ENCODE measurements at places on chromosomes 4 and X.

DNA sequence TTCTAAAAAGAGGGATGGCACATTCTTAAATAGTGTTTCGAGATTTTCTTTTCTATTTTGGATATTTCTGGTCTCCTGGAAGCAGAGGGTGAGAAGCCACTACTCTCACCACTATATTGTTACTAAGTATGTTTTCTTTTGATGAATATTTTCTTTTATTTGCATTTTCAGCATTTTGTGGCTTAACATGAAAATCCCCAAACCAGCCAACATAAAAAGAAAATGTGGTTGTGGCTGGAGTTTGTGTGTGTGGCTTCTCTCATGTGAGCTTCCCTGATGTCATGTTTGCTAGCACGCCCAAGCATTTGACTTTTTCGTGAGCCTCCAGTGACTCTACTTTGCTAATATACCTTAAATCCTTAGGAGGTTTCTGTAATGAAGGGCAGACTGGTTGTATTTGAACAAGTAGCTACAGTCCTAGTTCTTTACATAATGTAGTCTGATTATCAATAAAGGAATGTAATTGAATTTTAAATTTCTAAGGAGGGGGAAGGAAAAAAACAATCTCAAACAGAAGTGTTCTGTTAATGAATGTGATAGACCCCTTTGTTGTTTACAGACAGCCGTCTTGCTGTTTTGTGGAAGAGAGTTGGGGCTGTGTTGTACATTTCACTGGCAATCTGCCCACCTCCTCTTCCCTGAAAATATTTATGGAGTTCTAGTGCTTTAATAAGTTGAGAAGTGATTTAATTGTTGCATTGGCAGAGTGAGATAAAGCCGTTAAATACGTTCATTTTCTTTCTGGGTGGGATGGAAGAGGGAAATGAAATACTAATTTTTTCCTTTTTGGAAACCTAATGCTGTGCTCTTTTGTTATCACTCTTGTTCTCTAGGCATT lies 114.6 kb downstream of the ARHGAP10 start:
- DNase-seq: no peak

GRCh38 chr4:173046818-173047217 lies 121.8 kb upstream of the GALNT7 start:
- DNase-seq: no peak

DNA sequence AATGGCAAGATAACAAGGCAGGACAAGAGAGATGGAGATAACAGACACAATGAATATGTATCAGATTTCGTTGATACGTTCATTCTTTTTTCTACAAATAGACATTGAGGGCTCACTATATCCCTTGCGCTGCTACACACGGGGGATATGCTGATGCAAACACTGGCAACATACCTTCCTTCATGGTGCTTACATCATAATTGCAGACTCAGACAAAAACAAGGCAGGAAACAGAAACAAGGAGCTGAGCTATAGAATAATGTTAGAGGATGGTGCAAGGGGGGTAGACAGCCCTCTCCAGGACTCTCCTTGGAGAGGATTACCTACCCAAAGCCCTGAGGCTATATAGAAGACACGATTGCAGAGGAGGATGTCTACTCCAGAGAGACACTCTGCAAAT lies 1069.5 kb downstream of the DMD start:
- no peak for DNase-seq

DNA sequence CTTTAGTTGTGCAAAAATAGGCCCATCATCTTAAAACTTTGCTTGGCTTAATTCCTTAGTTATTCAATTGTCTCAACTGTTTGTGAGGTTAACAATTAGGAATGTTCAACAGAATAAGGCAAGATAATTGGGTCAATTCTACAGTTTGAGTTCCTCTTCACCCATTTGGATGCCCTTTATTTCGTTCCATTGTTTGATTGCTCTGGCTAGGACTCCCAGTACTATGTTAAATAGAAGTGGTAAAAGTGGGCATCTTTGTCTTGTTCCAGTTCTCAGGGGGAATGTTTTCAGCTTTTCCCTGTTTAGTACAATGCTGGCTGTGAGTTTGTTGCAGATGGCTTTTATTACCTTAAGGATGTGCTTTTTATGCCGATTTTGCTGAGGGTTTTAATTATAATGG lies 761.5 kb upstream of the GRIA3 start:
- DNase-seq: no peak

- no peak for DNase-seq
These were observed 27.8 kb upstream of the FGFBP2 start for GRCh38 chr4:15990570-15991285.

- DNase-seq: no peak
These were observed 701 bp upstream of the BCOR start for GRCh38 chrX:40098264-40099054.

- DNase-seq: no peak
These were observed 1.3 kb downstream of the SHOX start for GRCh38 chrX:631802-632365.

- no peak for DNase-seq
These were observed 79.8 kb downstream of the SPANXN3 start for GRCh38 chrX:143437439-143437838.

DNA sequence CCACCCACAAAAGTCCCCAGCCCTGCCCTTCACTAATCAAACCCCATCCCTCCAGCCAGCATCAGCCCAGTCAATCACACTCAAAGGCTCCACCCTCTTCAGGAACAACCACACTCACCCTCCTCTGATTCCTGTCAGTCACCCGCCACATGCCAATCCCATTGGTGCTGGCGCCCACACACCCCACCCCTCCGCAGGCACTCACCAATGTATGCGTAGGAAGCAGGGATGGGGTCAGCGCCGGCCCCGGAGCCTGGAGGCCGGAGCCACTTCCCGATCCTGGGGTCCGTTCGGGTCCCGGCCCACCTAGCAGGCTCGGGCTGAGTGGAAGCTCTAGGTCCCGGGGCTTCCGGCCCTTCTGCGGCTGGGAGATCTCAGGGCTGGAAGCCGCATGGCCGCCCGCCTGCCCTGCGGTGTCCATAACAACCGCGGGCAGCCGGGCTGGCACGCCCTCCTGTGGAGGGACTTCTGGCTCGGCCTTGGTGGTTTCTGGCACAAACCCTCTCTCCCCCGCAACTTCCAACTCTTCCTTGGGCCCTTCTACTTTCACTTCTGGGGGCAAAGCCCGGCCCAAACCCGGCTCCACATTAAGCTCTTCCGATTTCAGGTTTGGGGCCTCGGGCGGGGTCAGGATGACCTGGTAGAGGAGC lies 7.9 kb upstream of the CFP start:
- DNase-seq: no peak

DNA sequence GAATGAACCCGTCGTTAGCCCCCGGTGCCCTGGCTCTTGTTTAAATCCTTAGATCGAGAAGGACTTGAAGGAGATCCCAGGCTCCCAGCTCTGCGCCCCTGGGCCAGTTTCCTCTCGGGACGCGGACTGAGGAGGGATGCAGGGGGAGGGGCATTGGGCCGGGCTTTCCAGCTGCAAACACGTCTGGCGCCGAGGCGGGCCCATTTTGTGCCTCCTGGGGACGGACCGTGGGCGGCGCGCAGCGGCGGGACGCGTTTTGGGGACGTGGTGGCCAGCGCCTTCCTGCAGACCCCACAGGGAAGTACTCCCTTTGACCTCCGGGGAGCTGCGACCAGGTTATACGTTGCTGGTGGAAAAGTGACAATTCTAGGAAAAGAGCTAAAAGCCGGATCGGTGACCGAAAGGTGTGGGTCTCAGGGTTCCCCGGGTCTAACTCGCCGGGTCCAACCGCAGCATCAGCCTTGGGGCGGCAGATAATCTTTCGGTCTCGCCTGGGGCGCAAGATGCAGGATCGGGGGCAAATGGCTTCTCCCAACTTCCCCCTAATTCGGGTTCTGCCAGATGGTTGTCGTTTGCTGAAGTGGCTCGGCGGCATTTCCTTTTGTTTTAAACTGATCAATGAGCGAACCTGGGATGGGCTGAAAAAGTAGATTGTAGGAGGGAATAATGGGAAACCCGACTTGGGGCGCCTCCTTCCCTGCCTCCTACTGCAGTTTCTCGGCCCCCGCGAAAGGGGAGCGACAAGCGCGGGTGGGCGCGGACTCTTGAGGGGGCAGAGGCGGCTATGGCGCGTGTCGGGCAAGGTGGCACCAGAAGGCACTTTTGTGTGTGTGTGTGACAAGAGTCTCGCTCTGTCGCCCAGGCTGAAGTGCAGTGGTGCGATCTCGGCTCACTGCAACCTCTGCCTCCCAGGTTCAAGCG lies 2.9 kb downstream of the PDGFRA start:
- DNase-seq: no peak

GRCh38 chr4:8672486-8672885 lies 79.9 kb downstream of the CPZ start:
- no peak for DNase-seq

- DNase-seq: no peak
These were observed 39.3 kb downstream of the TMEM150C start for GRCh38 chr4:82522472-82522871.

- DNase-seq: no peak
These were observed 21.2 kb upstream of the SYNPO2 start for GRCh38 chr4:118867311-118868067.

GRCh38 chr4:38347251-38347650 lies 316.7 kb upstream of the KLF3 start:
- DNase-seq: no peak

- DNase-seq: no peak
These were observed 327.9 kb upstream of the PITX2 start for GRCh38 chr4:110950731-110951130.

- no peak for DNase-seq
These were observed 6.0 kb downstream of the RASL11B start for GRCh38 chr4:52868133-52868532.

- no peak for DNase-seq
These were observed 9.9 kb downstream of the ZNF157 start for GRCh38 chrX:47380268-47380667.

GRCh38 chr4:153808175-153808574 lies 19.3 kb upstream of the SFRP2 start:
- DNase-seq: no peak

GRCh38 chr4:24669751-24670150 lies 85.4 kb upstream of the DHX15 start:
- no peak for DNase-seq

DNA sequence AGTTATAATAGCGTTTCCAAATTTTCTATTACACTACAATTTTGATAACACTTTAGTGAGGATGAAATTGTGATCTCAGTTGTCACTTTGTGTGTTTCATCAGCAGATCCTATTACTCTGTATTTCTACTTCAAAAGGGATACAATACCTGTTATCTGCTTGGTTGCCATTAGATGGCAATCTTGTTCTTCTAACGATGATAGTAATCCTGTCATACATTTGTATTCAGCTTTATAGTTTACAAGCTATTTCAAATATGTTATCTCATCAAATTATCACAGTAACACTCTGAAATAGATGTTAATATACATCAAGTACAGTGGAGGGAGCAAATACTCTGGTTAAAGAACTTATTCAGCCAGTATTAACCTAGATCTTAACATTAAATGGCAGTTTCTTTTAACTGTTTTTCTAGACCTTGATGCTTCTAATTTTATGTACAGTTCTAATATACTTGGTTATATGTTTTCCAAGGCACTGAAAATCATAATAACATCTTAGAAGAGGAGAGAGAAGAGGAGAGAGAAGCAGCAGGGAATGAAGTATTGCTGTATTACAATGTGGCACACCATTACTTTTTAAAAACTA lies 292.0 kb downstream of the CCSER1 start:
- DNase-seq: peak; percentile 50

DNA sequence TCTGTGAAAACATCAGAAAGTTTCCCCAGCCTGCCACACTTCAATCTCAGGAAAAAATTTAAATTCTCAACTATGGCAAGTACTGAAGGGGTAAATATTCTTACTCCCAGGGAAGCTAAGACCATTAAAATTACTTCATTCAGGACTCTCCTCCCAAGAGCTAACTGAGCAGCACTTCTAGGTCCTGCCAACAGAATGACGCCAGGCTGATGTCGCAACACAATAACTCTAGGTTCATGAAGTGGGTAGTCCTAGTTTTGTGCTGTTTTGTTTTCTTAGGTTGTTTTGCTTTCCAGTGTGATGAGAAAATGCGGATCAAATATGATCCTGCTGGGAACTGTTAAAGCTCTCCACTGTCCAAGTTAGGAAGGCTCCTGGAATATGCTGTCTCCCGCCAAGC lies 180.0 kb downstream of the NKX6-1 start:
- DNase-seq: no peak

- no peak for DNase-seq
These were observed 526.0 kb downstream of the MID1IP1 start for GRCh38 chrX:39327255-39327654.

GRCh38 chr4:98352396-98352795 lies 91.2 kb downstream of the RAP1GDS1 start:
- DNase-seq: peak; percentile 13

GRCh38 chr4:144614850-144615585 lies 30.9 kb upstream of the HHIP start:
- DNase-seq: peak; percentile 66

GRCh38 chr4:164780839-164781238 lies 26.9 kb downstream of the SMIM31 start:
- no peak for DNase-seq

DNA sequence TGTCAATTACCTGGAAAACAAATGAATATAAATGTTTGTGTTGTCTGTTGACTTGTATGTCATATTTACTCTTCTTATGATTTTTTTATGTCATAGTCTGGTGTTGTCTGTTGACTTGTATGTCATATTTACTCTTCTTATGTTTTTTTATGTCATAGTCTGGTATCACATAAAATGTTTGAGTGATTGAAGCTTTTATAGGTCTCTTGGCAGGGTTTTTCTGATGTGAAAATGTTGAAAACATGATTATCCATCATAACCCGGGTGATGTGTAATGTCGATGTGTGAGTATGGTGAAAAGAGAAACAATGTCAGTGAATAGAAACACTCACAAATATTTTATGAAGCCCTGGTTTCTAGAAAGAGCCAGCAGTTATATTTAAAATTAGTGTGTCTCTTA lies 335.7 kb downstream of the BMPR1B start:
- no peak for DNase-seq

- no peak for DNase-seq
These were observed 85.0 kb downstream of the NFKB1 start for GRCh38 chr4:102586002-102586643.

DNA sequence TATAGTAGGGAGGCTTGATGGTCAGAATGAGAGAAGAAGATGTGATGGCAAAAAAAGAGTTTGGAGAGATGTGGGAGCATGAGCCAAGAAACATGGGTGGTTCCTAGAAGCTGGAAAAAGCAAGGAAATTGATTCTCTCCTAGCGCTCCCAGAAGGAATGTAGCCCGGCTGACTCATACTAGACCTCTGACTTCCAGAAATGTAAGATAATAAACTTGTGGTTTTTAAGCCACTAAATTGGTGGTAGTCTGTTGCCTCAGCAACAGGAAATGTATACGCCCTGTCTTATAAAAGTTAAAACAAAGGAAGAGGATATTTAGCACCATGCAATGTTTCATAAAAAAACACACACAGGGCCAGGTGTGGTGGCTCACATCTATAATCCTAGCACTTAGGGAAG lies 182.7 kb upstream of the PCDH7 start:
- peak; percentile 27 for DNase-seq

DNA sequence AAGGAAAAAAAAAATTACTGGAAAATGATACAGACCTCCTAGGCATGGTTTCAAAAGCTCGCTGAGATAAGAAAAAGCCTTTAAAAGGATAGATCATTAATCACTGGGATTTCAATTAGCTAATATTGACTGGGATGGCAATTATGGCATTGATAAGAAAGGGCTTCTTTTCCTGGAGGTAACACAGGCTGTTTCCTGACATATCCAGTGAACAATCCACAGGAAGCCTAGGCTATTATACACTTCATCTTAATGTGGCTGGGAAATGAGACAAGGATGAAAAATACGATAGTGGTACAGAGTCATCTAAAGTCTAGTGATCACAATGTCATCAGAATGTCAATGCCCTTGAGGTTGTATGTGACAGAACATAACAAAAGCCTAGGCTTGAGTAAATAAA lies 1579.3 kb downstream of the C4orf33 start:
- DNase-seq: no peak

GRCh38 chr4:56226579-56226978 lies 160.7 kb downstream of the AASDH start:
- no peak for DNase-seq

All from kidney capillary endothelial cell (primary cell).